ENCODE measurements at places on chromosomes 6 and 20.

DNA sequence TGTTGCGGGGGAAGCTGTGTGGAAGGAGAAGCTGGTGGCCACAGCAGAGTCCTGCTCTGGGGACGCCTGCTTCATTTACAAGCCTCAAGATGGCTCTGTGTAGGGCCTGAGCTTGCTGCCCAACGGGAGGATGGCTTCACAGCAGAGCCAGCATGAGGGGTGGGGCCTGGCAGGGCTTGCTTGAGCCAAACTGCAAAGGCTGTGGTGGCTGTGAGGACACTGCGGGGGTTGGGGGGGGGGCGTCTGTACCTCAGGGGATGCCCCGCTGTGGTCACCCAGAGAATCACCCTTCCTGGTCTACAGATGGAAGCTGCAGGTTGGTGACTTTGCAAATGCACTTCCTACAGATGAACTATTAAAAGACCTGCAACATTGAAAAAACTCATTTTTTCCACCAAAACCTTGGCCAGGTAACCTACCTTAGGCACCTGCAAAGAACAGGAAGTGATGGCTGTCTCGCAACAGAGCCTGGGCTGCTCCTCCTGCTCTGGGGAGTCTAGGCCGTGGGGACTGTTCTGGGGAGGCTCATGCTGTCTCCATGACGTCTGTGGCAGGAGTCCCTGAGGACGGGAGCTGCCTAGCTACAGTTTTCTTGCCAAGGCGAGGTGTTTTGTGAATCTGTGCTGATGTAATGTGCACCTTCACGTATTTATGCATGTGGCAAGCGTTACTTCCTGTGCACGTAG lies 7.3 kb downstream of the NPBWR2 start:
- no peak for DNase-seq

DNA sequence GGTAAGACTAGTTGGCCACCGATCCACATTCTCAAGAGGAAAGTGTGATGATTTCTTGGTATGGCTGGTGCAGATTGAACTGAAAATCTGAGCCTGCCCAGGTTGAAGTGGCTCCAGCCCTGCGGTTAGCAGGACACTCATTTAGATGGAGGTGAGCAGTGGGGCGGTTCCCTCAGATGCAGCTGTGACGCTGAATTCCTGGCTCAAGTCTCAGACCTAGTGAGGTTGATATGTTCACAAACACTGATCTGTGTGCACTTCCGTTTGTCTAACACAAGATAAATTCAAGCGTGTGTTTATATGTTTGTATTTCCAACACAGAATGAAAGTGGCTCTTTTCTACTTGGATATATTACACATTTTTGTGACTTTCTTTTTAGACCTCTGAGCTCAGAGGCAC lies 83.4 kb upstream of the FRMD1 start:
- DNase-seq: no peak

- no peak for DNase-seq
These were observed 135.3 kb downstream of the LINC00237 start for GRCh38 chr20:20970841-20971240.

GRCh38 chr6:159170999-159171712 lies 2.0 kb downstream of the FNDC1 start:
- DNase-seq: no peak

DNA sequence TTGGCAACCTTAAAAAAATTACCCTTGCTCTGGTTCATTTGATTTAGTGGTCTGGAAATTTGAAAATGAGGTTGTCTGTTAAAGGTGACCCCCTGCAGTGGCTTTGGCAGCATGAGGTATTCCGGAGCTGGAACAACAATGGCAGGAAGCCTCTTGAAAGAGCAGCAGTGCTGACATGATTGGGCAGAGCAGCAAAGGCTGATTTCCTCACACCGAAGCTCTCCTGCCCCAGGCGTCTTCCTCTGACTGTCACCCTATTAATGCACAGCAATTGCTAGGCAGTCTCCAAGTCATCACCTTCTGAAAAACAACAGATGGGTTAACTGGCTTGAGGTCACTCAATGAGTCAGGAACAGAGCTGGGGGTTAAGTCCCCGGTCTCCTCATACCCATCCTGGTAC lies 241.8 kb upstream of the MMS22L start:
- peak; percentile 12 for DNase-seq

DNA sequence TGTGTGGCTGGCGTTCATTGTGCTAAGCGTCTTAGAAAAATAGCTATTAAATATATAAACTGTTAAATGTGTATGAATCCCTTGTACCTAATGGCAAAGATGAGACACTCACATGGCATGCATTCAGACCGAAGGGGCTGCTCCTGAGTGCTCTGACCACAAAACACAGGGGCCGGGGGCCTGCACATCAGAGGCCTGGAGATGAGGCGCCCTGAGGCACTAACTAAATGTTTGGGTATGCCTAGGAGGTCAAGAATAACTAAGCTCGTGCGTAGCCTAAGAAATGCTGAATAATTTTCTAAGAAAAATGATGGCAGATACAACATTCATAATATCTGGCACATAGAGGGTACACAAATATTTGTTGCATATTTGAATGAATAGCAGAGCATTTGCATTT lies 92.5 kb downstream of the PSMB1 start:
- DNase-seq: no peak

DNA sequence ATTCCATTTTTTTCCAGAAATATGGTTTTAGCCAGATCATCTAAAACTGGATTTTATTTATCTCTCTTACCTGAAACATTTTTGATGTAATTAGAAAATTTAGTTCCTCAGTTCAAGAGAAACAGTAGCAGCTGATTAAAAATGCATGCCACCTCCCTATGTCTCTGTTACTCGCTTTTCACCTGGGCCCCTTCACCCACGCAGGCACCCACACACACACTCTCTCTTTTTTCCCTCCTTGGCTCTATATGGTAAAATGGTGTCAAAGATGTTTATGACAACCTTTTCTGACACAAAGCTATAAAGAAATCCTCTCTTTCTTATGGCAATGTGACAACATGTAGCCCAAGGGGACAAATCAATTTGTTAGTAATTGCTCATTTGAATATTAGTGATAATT lies 5.8 kb upstream of the SGK1 start:
- no peak for DNase-seq

- DNase-seq: no peak
These were observed 106.0 kb downstream of the TRIM27 start for GRCh38 chr6:28817808-28818145.

GRCh38 chr20:37071481-37071911 lies 24.3 kb downstream of the RBL1 start:
- peak; percentile 56 for DNase-seq

DNA sequence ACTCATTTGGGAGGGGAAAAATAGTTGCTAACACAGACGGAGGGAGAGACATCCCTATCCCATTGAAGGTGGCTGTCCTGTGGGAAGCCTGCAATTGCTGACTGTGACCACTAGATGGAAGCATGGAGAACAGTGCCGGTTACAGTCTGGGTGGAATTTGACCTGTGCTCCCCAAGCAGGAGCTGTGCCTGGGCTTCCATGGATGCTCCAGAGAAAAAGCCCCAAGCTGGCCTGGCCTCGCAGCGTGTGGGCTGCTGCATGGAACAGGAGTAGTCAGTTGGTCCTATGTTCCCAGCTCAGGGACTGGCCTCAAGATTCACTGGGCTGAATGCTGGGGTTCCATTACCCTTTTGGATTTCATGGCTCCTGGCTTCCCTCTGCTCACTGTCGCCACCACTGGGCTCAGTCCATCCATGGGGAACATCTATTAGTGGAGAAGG lies 116.3 kb upstream of the CHD6 start:
- DNase-seq: no peak

DNA sequence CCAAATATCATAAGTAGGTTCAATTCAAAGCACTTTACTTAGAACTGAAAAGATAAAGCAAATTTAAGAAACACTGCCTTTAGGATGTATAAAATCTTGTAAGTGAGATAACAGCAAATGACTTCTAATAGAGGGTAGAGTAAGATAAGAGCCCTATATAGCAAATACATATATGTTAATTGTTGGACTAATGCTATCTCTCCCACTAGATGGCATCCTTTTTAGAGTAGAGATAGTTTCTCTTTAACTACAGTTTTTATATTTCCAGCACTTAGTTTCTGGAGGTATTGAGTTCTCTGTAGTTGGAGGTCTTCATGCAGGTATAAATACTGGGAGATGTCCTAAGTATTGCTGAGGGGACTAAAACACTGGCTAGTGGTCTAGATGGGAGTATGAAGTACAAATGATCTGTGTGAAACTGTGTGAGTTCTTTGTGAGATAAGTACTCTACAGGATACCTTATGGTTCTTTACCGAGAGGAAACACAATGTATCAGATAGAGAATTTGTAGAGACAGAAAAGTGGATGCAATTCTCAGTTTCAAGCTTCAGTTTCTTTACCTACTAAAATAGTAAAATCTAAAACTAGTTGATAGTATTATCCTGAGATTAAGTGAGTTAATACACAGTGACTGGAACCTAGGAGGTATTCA lies 399.3 kb downstream of the KHDRBS2 start:
- no peak for DNase-seq

DNA sequence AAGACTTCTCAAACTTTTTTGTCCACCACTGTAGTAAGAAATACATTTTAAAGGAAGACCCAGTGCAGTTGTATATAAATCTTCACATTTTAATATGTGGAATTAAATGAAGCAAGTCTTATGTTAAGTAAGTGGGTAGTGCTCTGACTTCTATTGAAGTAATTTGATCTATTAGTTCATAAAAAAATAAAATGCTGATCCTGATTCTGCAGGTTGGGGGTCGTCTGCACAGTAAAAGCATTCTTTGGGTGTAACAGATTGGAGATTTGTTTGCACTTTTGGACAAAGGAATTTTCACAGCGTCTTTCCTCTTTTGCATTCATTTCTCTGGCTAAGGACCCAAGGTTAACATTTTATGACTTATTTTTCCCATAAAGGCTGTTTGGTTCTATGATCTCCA lies 106.8 kb downstream of the RNF144B start:
- DNase-seq: no peak

DNA sequence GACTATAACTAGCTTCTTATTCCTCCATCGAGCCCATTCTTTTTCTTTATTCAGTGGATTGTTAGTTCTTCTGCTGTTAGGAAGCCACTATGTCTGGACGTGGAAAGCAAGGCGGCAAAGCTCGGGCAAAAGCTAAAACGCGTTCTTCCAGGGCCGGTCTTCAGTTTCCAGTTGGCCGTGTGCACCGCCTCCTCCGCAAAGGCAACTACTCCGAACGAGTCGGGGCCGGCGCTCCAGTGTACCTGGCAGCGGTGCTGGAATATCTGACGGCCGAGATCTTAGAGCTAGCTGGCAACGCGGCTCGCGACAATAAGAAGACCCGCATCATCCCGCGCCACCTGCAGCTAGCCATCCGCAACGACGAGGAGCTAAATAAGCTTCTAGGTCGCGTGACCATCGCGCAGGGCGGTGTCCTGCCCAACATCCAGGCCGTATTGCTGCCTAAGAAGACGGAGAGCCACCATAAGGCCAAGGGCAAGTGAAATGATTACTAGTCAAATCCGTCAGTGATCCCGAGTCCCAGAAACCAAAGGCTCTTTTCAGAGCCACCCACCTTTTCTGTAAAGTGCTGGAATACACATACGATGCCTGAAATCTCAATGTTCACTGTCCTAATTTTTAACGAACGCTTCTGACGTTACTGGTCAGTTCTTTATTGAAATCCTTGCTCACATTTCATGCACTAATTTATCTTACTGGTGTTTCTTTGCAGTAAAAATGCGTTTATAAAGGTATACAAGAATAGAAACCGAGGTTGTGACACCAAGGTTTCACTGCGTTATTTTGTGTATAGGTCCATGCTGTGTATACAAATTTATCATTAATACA lies 129.9 kb downstream of the HFE start:
- no peak for DNase-seq

- no peak for DNase-seq
These were observed 451.0 kb upstream of the MARCKS start for GRCh38 chr6:113406048-113406695.

DNA sequence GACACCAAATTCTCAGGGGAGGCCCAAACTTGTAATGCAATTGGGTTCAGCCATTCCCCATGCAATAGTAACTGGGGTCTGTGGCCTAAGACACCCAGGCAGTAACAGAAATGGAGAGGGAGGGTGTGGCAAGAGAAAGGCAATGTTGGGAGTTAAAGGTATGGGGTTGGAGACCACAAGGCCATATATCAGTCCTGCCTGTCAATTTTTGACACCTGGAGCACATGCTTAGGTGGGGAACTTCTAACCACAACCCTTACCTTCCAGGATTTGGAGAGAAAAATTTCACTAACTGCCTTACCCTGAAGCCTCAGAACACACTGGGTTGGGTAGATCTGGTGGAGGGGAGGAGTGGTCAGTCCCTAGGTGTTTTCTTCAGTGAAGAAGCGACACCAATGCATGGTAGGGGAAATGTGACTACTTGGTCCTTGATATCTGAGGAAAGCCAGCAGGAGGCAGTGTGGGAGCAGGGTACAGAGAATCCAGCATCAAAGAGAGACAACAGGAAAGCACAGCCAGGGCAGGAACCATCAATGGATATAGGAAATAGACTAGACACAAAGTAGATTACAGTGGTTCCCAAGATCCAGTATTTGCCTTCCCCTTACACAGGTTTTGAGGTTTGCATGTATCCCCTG lies 6.8 kb upstream of the USP49 start:
- DNase-seq: no peak

- no peak for DNase-seq
These were observed 37.7 kb downstream of the ARHGAP18 start for GRCh38 chr6:129672341-129672682.

GRCh38 chr6:43306086-43306485 lies 2.5 kb downstream of the CRIP3 start:
- DNase-seq: no peak

GRCh38 chr20:32149566-32150170 lies 40.2 kb downstream of the TM9SF4 start:
- no peak for DNase-seq

DNA sequence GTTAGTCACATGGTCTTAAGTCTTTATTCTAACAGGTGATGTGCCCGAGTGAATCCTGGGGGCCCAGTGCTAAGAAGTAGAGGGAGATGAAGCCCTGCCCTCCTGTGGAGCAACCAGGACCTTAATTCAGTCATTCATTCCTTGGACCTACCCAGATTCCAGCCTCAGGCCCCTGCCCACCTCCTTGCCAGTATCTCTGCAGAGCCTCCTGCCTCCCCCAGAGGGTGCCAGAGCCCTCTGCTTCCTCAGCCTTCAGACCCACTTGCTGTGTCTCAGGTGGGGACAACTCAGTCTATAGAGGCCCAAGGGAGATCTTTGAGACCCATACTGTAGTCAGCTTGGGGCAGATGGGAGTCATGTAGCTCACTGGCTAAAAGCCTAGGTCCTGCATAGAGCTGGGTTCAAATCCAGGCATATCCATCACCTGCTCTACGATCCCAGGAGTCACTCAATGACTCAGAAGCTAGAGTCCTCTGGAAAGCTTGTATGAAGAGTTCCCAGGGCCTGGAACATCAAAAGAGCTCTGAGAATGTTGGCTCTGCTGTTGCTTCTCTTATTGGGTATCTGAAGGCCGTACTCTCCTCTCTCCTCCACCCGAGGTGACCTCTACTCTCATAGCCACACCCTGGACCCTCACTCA lies 3.9 kb upstream of the SIGLEC1 start:
- no peak for DNase-seq

- DNase-seq: no peak
These were observed 81.0 kb downstream of the ATG5 start for GRCh38 chr6:106244521-106244920.

DNA sequence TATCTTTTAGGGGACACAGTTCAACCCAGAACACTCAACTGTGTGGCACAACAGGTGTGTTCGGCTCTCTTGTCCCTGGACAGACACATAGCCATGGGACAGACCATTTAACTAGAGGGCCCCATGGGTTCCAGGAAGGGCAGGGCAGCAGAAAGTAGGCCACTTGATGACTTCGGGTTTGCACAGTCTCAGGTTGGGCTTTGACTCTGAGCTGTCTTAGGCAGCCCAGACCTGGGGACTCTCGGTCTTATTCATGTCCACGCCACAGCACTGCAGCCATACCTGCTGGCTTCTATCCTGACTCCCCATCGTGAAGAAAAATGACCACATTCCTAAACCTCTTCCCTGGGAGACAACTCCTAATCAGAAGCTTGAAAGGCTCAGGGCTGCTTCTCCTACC lies 146.1 kb upstream of the AKAP12 start:
- DNase-seq: no peak
